Epithelial cell of prostate (primary cell): ENCODE measurements at places on chromosomes 13 and 19.

GRCh38 chr13:113585896-113586295 is 1.3 kb downstream of the TFDP1 start:
- DNase-seq, result no peak

- no peak for DNase-seq
Observed at GRCh38 chr19:41373993-41374392, 2.3 kb upstream of the TMEM91 start.

GRCh38 chr19:46839752-46840497 is 10.7 kb downstream of the AP2S1 start:
- DNase-seq, result no peak

DNA sequence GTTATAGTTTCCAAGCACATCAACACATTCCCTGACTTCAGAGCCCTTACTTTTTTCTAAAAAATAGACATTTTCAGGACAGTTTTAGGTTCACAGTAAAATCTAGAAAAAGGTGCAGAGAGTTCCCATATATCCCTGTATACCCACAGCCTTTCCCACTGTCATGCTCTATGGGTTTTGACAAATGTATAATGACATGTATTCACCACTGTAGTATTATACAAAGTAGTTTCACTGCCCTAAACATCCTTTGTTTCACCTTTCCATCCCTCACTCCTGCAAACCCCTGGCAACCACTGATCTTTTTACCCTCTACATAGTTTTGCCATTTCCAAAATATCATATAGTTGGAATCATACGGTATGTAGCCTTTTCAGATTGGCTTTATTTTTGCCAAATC is 15.6 kb downstream of the NAA16 start:
- DNase-seq, result no peak

GRCh38 chr19:18304458-18305310 is 18.2 kb downstream of the LSM4 start:
- no peak for DNase-seq

GRCh38 chr13:46126056-46126455 is 21.2 kb upstream of the CPB2 start:
- no peak for DNase-seq

GRCh38 chr13:113805431-113806103 is 46.5 kb downstream of the TMEM255B start:
- no peak for DNase-seq

DNA sequence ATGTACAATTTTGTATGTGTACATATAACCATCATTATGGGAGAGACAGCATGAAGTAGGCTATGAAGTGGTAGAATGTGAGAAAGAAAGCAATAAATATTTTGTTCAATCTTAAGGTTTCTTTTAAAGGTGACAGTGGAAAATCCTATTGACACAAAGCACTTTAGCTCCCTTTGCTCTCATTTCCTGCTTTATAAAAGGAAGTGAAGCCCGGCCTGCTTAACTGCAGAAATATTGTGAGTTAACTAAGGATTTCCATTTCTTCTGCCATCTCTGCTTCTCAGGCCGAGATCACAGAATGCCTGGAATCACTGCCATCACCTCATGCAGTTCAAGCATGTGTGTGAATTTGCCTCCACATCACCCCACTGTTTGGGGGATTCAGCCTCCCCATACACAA is 83.5 kb downstream of the FRY start:
- no peak for DNase-seq

DNA sequence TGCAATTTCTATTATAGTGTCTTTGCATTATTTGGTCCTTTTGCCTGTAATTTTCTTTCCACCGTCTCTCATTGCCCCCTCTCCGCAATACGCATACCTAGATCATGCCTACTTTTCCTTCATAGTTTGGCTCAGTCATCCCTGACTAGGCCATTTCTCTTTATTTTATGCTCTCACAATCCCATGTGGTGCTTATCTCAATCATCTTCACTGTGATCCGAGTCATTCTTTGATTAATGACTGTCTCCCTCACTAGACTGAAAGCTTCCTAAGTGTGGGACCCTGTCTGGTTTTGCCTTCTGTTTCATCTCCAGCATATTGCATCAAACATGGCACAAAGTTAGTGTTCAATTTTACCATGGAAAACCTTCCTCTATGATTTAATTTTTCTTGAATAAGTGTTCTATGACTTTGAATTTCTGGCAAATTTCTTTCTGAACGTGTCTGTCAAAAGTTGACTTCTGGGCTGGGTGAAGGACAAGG is 43.7 kb upstream of the OLFM4 start:
- DNase-seq, result no peak

- no peak for DNase-seq
Observed at GRCh38 chr13:110284779-110285484, 22.0 kb downstream of the COL4A1 start.

GRCh38 chr13:107743526-107743925 is 471.8 kb downstream of the LIG4 start:
- no peak for DNase-seq

GRCh38 chr13:70043685-70044084 is 63.9 kb upstream of the ATXN8OS start:
- DNase-seq, result peak; percentile 6

GRCh38 chr13:113859311-113860050 is 4.4 kb downstream of the GAS6 start:
- no peak for DNase-seq

DNA sequence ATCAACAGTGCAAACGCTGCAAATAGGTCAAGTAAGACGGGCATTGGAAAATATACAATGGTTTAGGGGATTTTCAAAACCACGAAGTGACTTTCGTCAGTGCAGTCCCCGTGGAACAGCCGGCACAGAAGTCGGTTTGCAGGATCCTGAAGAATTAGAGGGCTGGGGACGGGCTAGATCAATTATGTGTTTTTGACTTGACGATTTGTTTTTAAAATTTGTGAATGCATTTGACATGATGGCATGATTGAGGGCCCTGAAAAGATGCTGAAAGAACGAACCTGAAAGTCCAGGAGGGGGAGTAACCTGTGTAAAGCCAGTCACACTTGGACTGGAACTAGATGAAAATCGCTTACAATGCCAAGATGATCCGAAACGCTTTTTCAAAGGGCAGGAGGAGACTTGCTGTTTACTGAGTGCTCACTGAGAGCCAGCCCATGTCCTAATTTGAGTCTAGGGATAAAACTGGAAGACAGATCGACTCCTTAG is 8.9 kb upstream of the DGKH start:
- no peak for DNase-seq

DNA sequence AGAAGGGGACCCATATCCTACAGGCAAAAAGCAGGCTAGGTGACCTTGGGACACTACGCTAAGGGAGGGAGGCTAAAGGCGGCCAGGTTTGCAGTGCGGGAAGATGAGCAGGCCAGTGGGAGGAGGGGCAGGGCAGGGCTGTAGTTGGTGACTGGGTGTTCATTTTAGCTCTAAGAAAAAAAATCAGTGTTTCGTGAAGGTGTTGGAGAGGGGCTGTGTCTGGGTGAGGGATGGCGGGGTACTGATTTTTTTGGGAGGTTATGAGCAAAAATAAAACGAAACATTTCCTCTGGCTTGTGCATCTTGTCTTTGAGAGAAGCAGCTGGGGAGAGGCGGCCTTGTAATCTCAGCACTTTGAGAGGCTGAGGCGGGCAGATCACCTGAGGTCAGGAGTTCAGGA is 4.3 kb upstream of the NUP62 start:
- no peak for DNase-seq

GRCh38 chr19:17454576-17455071 is 6.1 kb downstream of the NXNL1 start:
- DNase-seq, result no peak

GRCh38 chr19:2260341-2260805 is 4.2 kb upstream of the JSRP1 start:
- DNase-seq, result no peak

DNA sequence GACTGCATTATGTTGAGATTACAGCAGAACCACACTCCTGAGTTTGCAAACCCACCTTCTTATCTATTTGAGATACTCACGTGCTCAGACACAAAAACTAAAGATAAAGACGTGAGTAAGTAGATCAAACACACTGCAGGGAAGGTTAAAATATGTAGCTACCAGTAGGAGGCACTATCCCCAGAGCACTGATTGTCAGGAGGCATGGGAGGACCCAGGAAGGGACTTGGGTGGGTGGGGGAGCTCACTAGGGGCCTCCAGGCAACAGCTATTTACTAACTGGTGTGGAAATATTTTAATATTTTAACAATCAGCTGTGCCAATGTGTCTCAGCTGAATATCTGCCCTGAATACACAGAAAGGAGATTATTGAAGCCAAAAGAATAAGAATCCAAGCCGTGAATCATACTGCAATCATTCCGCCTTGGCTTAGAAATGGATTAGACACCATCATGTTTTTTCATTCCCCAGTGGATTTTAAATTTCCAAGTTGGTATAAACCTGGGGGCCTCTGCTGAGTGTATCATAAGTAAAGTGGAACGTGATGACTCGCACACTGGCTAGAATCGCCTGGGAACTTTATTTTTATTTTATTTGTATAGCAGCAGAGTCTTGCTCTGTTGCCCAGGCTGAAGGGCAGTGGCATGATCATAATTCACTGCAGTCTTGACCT is 73.2 kb upstream of the CACNA1A start:
- DNase-seq, result no peak

GRCh38 chr19:53311044-53311443 is 22.5 kb upstream of the ZNF845 start:
- DNase-seq, result no peak

DNA sequence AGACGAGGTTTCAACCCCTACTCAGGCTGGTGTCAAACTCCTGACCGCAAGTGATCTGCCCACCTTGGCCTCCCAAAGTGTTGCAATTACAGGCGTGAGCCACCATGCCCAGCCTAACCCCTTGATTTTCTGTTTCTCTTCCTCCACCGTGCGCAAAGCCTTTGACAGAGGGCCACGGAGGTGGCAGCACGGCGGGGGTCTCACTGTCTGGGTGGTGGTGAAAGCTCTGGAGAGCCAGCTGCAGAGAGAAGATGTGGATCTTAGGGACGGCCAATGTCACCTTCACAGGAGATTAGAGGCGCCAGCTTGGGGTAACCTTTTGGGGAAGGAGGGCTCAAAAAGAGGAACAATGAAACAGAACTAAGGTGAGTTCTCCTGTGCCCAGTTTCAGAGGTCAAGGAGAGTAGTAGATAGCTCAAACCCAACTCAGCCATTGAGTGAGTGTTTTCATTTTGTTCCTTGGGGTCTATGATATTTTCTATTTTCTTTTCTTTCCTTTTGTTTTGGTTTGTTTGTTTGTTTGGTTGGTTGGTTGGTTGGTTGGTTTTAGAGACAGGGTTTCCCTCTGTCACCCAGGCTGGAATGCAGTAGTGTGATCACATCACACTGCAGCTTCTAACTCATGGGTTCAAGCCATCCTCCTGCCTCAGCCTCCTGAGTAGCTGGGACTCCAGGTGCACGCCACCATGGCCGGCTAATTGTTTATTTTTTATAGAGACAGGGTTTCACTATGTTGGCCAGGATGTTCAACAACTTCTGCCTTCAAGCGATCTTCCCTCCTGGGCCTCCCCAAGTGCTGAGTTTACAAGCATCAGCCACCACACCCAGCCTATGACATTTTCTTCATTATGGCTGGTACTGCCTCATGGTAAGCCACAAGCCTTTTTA is 37.7 kb downstream of the GPR42 start:
- DNase-seq, result no peak

DNA sequence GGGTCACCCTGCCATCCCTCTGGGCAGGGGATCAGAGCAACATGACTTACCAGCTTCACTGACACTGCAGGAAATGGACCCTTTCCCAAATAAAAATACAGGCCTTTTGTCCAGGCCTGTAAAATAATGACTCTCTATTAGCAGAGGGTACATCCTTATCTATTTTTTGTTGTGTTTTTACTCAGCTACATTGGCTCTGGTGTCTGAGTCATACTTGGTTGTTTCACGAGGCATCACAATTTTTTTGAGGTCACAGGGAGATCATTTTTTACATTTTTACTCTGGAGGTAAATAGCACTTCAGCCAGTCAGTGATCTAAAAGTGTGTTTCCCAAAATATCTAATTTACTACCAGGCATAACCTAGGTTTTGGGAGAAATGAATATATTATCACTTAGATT is 6.9 kb upstream of the HTR2A start:
- DNase-seq, result no peak

GRCh38 chr13:82597747-82598146 is 1284.5 kb downstream of the SLITRK1 start:
- no peak for DNase-seq

- DNase-seq, result no peak
Observed at GRCh38 chr19:31149441-31149941, 199.7 kb downstream of the TSHZ3 start.

DNA sequence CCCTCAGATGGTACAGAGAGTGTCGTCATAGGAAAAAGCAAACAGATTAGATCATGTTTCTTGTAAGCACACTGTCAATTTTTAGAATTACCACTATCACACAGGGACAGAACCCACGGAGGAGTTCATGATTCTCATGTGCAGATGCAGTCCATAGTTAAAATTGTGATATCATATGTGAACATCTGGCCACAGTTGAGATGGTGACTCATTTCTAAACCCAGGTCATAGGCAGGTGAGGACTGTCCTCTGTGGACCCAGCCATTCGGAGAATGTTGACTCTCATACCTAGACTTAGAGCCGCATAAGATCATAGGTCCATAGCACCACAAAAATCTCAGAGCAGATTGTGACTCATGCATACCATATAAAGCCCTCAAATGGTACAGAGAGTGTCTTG is 17.8 kb upstream of the ZNF730 start:
- DNase-seq, result no peak

GRCh38 chr13:51066091-51066831 is 44.8 kb downstream of the C13orf42 start:
- no peak for DNase-seq

GRCh38 chr13:60572003-60572798 is 175.2 kb downstream of the TDRD3 start:
- DNase-seq, result peak; percentile 68

DNA sequence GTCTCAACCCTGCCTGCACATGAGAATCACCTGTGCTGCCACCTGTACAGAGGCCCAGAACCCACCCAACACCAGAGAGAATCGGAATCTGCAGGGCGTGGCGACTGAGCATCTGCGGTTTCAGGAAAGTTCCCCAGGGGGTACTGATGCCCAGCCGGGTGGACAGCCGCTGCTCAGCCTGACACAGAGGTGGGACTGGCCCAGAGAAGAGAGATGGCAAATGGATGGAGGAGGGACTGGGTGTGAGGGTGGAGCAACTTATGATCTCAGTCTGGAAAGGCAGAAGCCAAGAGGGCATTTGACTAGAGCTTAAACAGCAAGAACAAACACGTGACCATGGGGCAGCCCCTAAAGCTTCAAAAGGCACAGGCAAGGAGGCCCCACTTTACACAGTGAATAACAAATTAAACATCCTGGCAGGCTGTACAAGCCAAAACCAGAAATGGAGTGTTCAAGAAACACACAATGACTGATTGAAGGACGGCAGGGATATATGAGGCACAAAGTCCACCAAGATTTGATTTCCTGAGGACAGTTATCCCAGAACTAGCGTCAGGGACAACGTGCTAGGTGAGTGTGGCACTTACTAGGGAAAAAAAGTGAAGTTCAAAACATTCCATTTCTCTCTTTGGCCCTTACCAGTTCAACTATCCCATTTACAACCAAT is 3.1 kb downstream of the RANBP3 start:
- no peak for DNase-seq
